Caki2 (cell line): ENCODE measurements at places on chromosomes 6 and 20. TPM values are rescaled to one million over a fixed set of nuclear protein-coding genes. Genes with fewer than 3 reads are reported as not detected.

The SIRPD gene
- not detected in 2 replicates for total RNA-seq

The VSTM2L gene
- total RNA-seq: not detected in 2 replicates

The SLC25A27 gene
- 4.6 and 7.6 TPM in 2 replicates for total RNA-seq

The SEL1L2 gene
- not detected in 2 replicates for total RNA-seq

The PAQR8 gene
- total RNA-seq: 3.7 and 3.9 TPM in 2 replicates

The HLA-DPA1 gene
- total RNA-seq: not detected in 2 replicates

The DPPA5 gene
- total RNA-seq: not detected in 2 replicates

The CNR1 gene
- 1.5 and 2.0 TPM in 2 replicates for total RNA-seq

The MRPS26 gene
- total RNA-seq: 131 and 216 TPM in 2 replicates

The KIF6 gene
- total RNA-seq: not detected in 2 replicates

The FAM162B gene
- total RNA-seq: not detected in 2 replicates

The PRL gene
- total RNA-seq: not detected in 2 replicates

The RIPOR3 gene
- total RNA-seq: 0.38 and 0.47 TPM in 2 replicates

The CCN6 gene
- total RNA-seq: not detected in 2 replicates

- no peak for DNase-seq
Observed at GRCh38 chr6:165468340-165469235, 159.2 kb upstream of the C6orf118 start.

GRCh38 chr6:5184218-5184617 lies 76.5 kb downstream of the LYRM4 start:
- DNase-seq: no peak

GRCh38 chr6:104227508-104227907 lies 632.2 kb downstream of the HACE1 start:
- no peak for DNase-seq

DNA sequence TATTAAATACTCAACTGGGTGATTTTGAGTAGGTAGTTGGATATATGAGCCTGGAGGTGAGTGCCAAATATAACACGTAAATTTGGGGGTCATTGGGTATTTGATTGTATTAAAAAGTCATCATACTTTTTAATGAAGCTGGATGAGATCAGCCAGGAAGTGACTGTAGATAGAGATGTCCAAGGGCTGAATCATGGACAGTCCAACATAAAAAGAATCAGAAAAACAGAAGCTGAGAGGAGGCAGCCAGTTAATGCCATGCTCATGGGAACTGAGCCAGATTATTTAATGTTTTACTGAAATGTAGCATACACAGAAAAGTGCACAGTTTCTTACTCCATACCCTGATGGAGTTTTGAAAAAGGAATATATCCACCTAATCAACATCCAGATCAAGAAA lies 435.5 kb upstream of the PLCB4 start:
- DNase-seq: no peak

DNA sequence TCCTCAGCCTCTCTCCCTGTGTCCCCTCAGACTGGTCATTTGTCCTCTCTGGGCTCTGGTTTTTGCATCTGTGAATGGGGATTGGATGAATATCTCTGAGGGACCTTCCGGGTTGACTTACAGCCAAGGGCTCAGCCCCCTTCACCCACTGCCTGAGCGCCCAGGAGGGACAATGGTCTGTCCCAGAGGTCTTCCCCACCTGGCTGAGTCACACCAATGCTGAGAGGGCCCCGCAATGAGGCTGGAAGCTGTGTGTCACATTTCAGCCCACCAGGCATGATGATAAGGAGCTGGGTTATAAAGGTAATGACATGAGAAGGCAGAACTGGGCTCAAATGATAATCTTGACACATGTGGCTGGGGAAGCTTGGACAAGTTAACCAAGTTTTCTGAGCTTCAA lies 70.5 kb downstream of the TOX2 start:
- DNase-seq: no peak

GRCh38 chr20:11124849-11125505 lies 451.2 kb upstream of the JAG1 start:
- DNase-seq: peak; percentile 18

- DNase-seq: no peak
Observed at GRCh38 chr6:112906726-112907125, 559.6 kb downstream of the RFPL4B start.

DNA sequence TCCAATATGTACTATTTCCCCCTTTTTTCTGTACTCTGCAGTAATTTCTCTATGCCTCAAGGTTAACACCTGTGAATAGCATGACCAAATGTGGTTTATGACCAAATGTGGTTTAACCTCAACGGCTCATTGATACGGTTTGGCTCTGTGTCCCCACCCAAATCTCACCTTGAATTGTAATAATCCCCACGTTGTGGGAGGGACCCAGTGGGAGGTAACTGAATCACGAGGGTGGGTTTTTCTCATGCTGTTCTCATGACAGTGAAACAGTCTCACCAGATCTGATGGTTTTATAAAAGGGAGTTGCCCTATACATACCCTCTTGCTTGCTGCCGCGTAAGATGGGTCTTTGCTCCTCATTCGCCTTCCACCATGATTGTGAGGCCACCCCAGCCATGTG lies 18.7 kb downstream of the DEK start:
- DNase-seq: no peak

DNA sequence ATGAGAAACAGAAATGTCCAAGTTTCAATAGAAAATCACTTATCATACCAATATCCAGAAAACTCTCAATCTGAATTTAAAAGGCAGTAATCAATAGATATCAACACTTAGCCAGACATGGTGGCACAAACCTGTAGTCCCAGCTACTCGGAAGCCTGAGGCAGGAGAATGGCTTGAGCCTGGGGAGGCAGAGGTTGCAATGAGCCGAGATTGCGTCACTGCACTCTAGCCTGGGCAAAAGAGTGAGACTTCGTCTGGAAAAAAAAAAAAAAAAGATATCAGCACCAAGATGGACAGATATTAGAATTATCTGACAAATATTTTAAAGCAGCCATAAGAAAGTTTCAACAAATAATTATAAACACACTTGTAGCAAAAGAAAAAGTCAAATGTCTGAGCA lies 47.0 kb downstream of the TCP11 start:
- no peak for DNase-seq

GRCh38 chr20:23588434-23589403 lies 17.0 kb downstream of the CST9 start:
- DNase-seq: no peak

GRCh38 chr20:39528436-39528835 lies 566.3 kb downstream of the DHX35 start:
- no peak for DNase-seq

DNA sequence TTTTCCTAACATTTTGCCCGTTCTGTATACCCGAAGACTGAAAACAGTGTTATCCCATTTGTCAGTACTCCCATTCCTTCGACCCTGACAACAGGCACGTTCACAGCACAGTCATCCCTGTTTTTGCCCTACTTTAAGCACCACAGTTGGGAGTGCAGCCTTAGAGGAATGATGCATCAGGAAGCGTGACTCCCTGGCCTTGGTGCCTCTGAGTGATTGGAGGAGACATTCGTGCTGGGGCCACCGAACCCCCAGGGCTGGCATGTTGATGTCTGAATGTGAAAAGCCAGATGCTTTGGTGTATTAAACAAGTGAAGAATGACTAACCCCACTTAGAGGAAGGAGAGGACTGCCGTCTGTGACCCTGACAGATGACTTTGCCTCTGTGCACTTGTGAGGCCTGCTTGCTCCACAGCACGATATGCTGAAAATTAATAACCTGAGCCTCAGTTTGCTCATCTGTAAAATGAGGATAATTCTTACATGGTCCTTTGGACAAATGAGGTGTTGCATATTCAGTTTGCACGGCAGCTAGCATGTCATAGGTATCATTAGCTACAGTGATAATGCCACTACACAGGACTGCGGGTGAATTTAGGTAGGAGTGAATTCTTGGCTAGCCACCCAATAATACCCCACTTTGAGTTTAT lies 36.0 kb downstream of the STK35 start:
- DNase-seq: no peak

- DNase-seq: no peak
Observed at GRCh38 chr6:96742702-96743101, 94.6 kb downstream of the GPR63 start.

- no peak for DNase-seq
Observed at GRCh38 chr6:33297406-33297955, 1.3 kb downstream of the RGL2 start.

DNA sequence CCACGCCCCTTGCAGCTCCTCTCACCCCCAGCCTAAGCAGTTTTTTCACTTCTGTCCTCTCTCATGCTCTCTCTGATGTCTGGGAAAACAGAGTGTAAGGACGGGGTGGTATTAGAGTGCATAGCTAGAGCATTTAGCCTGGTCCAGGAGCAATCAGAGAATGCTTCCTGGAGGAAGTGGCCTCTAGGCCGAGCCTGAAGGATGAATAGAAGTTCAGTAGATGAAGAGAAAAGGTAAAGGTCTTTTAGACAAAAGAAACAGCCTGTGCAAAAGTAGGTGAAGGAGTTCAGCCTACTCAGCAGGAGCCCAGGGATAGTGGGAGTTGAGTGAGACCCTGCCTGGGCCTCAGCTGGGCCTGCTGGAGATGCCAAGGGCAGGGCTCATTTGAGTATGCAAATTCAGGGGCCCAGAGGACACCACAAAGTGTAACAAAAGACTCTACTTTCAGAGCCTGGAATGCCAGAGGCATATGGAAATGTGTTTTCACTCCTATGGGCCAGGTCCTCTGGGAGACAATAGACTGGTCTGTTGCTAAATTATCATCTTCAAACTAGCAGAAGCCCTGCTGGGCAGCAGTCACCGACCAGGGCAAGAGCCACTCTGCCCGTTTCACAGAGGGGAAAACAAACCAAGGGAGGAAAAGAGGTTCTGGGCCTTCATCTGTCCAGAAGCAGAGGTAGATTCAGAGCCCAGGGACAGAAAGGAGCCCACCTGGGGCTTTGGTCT lies 19.7 kb upstream of the TM9SF4 start:
- DNase-seq: no peak

DNA sequence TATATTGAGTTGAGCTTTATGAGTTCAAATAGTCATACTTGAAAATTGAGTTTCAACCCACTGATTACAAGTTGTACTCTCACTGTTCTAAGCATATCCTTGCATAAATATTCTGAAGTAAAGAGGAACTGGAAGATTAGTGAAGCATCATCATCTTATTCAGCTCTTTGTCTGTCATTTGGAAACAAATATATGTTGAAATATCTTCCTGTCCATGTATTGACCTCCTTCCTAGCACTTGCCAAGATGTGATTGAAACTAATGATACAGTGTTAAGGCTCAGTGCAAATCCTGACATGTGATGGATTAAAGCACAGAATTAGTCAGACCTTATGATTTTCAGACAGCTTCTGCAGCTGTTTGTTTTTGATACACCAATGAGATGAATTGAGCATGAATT lies 434.3 kb downstream of the TBC1D32 start:
- no peak for DNase-seq

DNA sequence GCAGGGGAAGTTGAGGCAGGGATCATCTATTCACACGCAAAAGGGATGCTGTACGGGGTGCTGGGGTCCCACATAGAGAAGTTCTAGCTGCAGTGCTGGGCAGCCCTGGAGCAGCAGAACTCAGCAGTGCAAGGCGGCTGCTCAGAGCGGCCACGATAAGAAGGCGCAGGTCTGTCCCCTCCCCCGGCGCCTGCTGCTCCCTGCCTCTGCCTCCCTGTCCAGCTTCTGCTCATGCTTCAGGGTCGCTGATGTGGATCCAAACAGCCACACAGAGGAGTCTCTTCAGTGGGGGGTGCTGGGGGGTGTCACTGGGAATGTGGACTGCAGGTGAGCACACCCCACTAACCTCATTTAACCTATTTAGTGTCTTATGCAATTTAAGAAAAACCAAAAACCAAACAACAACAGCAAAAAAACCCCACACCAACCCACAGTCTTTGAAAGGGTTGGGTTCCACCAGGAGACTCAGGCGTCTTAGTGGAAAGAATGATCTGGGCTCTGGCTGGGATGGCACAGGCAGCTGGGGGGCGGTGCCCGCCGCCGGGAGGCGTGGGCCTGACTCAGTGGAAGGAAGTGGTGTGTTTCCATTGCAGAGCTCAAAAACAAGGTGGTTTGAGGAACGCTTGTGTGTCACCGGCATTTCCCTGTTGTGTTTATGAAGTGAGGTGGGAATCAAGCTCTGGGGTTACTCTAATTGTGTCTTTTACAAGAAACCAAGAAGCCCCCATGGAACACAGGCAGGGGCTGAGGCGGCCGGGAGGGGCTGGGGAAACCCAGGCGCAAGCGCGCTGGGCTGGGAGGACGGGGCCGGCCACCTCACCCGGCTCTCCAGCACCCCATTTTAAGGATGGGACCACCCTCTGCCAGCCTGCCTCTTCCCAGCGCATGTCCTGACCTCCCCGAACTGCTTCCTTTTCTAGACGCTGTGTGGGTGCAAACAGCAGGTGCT lies 55.1 kb downstream of the IRF4 start:
- no peak for DNase-seq

DNA sequence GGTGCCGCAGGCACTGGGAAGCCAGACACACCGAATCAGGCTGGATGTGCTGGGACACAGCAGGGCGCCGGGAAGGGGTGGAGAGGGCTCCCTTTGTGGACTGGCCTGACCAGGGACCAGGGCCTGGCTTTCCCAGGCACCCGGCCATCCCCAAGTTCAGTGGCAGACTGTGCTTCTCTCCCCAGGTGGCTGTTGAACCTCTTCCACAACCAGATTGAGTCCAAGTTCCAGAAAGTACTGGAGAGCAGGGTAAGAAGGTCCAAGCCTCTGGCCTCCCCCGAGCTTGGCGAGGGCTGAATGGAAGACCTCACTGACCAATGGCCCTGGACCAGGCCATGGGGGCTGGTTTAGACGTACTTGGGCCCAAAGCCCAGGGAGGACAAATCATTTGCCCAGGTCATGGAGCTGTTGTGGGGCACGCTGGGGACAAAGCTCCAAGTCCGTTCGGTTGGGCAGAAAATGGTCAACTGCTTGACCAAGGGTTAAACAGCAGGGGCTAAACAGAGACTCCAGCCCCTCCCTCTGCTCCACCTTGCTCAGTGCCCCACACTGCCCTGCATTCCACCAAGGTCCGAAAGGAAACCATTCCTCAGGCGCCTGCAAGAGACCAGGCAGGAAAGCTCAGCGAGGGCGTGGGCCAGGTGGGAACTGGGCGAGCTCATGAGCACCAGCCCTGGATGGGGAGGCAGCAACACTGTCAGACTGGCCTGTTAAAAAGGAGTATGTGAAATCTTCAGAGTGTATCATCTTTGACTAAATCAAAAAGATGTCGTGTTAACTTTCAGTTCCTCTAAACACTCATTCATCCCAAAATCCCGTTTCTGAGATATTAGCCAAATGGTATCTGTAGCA lies 9.1 kb downstream of the LBP start:
- DNase-seq: no peak

- no peak for DNase-seq
Observed at GRCh38 chr20:55057779-55058415, 582.5 kb downstream of the DOK5 start.

GRCh38 chr6:75603106-75603420 lies 1.4 kb downstream of the SENP6 start:
- DNase-seq: peak; percentile 10

GRCh38 chr20:38888059-38888831 lies 38.0 kb upstream of the FAM83D start:
- no peak for DNase-seq
